Stimulated activated CD4-positive, alpha-beta T cell treated with anti-CD3 and anti-CD28 coated beads, Interleukin-15, amount 100 ng/mL, for 1 hour (primary cell): ENCODE measurements at places on chromosomes 2 and 18.

DNA sequence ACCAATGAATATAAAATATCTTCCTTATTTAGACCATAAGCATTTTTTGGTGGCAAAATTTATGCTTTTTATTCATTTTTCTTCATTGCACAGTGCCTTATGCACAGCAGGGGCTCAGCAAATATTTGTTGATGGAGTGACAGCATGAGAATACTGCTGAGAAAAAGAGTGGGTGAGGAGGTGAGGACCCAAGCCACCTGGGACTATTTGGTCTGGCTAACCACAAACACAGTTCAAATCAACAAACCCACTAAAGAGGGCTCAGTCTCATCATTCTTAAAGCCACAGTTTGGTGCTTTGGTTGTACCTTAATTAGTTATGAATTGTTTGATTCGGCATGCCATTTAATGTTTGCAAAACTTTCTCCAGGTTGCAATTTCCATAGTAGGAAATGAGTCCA, 183.5 kb upstream of the ZNF521 start:
- DNase-seq, result no peak

DNA sequence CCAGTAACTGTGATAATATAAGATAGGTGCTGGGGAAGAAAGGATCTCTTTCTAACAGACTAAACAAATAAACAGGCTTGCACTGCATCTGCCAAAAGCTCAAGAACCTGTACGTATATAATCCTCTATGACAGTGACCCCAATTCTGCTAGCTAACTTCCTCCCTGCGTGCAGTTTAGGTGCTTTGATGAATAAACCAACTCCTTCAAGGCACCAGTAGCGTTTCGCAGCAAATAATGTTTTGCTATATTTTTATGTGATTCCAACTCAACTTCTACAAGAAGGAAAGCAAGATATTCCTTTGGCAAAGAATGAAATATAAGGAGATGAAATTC, 135.5 kb upstream of the CHAC2 start:
- no peak for DNase-seq

GRCh38 chr18:35463050-35463449, 34.7 kb downstream of the INO80C start:
- DNase-seq, result no peak

GRCh38 chr2:69305712-69306392, 81.2 kb downstream of the GFPT1 start:
- DNase-seq, result no peak

- no peak for DNase-seq
These were observed 91.0 kb upstream of the KCNH7 start for GRCh38 chr2:162929571-162929970.

GRCh38 chr2:163673522-163673921, 62.3 kb downstream of the FIGN start:
- no peak for DNase-seq

GRCh38 chr2:177419274-177419673, 26.7 kb downstream of the AGPS start:
- no peak for DNase-seq

DNA sequence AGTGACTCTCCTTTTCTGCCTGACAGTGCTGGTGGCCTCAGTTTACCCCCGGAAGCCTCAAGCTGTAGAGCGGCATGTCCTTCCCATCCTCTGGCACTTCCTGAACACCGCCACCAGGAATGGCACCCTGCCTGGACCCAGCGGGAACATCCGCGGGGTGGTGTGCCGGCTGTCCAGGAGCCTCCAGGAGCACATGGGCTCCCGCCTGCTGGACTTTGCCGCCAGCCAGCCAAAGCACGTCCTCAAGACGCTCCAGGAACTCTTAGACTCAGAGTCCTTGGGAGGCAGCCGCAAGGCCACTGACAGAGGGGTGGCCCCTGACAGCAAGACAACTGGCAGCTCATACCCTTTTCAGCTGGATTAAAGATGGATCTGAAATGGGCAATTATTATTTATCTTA, 22.6 kb downstream of the PCARE start:
- DNase-seq, result no peak

DNA sequence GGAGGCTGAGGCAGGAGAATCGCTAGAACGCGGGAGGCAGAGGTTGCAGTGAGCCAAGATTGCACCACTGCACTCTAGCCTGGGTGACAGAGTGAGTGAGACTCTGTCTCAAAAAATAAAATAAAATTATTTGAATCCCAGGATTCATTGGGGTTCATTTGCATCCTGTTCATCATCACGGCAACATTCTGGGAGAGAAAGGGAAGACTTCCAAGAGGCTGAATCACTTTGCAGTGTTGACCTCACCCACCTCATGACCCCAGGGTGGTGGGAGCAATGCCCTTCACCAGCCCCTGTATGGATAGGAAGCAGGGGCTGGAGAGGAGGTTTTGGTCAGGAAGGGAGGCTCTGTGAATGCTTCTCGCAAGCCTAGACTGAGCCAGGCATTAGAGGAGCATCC, 195.6 kb downstream of the CTIF start:
- no peak for DNase-seq

GRCh38 chr2:211930331-211930730, 608.3 kb downstream of the ERBB4 start:
- DNase-seq, result no peak

DNA sequence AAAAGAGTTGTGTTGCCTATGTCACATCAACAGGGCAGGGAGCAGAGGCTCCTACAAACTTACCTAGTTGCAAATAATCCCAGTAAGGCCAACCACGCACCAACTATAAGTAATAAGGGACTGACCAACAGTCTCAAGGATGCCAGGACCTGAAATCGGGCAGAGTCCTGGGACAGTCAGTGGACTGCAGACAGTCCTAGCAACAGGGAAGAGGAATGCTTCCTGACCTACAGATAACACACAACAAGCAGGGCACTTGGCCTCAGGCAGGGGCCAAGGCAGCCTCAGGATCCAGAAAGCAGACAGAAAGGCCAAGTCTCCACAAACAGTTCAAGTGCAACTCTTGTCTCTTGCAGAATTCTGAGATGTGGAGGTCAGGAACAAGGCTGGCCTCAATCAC, 56.2 kb downstream of the GALNT14 start:
- DNase-seq, result no peak

GRCh38 chr18:77147418-77147852, 14.9 kb upstream of the MBP start:
- no peak for DNase-seq

DNA sequence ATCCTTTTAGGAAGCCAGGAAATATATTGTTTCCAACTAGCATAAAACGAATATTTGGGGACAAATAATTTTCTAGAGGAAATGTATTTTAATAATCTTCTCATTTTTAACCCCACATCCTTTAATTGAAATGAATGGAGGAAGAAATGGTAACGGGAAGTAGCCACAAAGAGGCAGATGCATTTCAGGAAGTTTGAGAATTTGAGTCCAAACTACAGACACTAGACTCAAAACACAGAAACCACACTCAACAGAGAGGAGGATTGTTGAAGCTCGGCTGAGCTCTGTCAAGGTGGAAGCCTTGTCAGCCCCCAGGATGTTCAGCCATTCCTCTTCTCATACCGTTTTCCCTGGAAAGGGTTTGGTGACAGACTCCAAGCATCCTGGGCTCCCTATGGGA, 288.5 kb downstream of the NAPG start:
- DNase-seq, result no peak

DNA sequence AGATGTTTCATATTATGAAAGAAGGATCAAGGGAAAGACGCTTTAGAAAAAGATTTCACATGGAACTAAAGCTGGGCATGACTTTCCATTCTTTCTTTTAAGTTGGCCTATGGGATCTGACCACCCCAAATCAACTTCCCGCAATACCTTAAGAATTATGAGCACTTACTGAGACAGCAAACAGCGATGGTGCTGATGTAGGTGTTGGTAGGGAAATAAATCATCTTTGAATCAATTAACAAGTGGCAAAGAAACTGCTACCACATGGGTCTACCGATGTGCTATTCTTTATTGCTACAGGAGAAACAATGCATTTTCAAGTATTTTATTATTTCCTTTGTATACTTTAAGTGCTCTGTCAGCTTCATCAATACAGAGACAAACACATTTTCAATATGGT, 239.6 kb downstream of the PIEZO2 start:
- DNase-seq, result no peak

DNA sequence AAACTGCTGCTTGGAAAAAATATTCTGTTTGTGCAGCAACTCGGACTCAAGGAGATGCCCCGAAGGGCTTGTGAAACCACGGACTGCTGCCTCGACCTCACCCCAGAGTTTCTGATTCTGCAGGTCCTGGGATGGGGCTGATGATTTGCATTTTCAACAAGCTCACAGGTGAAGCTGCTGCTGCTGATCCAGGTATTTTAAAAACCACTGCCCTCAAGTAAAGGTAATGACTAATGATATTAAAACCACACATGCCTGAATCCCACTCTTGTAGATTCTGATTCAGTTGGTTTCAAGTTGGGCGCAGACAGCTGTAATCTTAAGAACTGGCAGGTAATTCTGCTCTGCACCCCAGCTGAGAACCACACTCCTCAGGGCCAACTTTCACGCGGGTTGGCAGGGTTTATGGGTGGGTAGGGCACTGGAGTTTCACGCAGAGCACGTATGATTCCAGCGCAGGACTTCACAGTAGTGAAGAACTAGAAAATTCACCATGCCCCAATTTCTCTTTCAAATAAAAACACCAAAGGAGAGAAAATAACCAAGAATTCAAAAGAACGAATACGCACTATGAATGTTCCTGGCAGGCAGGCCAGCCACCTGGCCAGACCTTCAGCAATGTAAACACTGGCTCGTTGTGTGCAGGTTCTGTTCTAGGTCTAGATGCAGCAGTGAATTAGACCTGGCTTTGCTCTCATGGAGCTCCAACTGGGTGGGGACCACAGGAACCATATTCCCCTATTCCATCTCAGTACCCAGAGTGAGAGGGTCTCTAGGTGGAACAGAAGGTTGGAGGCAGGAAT, 74.6 kb upstream of the ZFP36L2 start:
- no peak for DNase-seq

- DNase-seq, result no peak
These were observed 761.6 kb downstream of the DSC3 start for GRCh38 chr18:30280861-30281470.
